ENCODE measurements at places on chromosomes 7 and 10. TPM values are rescaled to one million over a fixed set of nuclear protein-coding genes. Genes with fewer than 3 reads are reported as not detected.

The MRLN gene
- total RNA-seq: not detected

The C7orf57 gene
- 0.31 TPM for total RNA-seq

The CD36 gene
- total RNA-seq: 0.28 TPM

The PPRC1 gene
- total RNA-seq: 58.5 TPM

The ASIC3 gene
- total RNA-seq: 11.7 TPM

The SLC26A3 gene
- total RNA-seq: not detected

The DPCD gene
- total RNA-seq: 33.4 TPM

The LAMB1 gene
- total RNA-seq: 108 TPM

The CAMK2B gene
- 0.12 TPM for total RNA-seq

The GDF2 gene
- total RNA-seq: not detected

The PNLIPRP1 gene
- total RNA-seq: not detected

The HOXA9 gene
- total RNA-seq: 0.41 TPM

The AOC1 gene
- 0.32 TPM for total RNA-seq

The CYP2C8 gene
- total RNA-seq: not detected

The UCN3 gene
- not detected for total RNA-seq

The SKIDA1 gene
- 0.85 TPM for total RNA-seq

The HOXA2 gene
- 0.66 TPM for total RNA-seq

The ITPRID1 gene
- not detected for total RNA-seq

The ACHE gene
- total RNA-seq: 2.1 TPM

The HECW1 gene
- total RNA-seq: 15.7 TPM

The TMEM196 gene
- not detected for total RNA-seq

The FBXL13 gene
- 0.41 TPM for total RNA-seq

The INHBA gene
- total RNA-seq: 0.20 TPM

The PROSER2 gene
- total RNA-seq: 31.8 TPM

The AGR2 gene
- total RNA-seq: 100 TPM

The FAM25G gene
- 1.1 TPM for total RNA-seq

The FRMPD2 gene
- total RNA-seq: not detected

The NPSR1 gene
- not detected for total RNA-seq

The SORCS1 gene
- not detected for total RNA-seq
